Smooth muscle cell of bladder (primary cell): ENCODE measurements at places on chromosomes 11 and 22. TPM values are rescaled to one million over a fixed set of nuclear protein-coding genes. Genes with fewer than 3 reads are reported as not detected.

FADS1 gene
- total RNA-seq, result 154 and 160 TPM in 2 replicates

SLC17A6 gene
- not detected in 2 replicates for total RNA-seq

APOA1 gene
- total RNA-seq, result 1.4 TPM in 1 of 2 replicates, not detected in the other

VPREB1 gene
- not detected in 2 replicates for total RNA-seq

TPH1 gene
- 0.09 and 0.14 TPM in 2 replicates for total RNA-seq

EHF gene
- total RNA-seq, result 0.09 and 0.28 TPM in 2 replicates

PTPMT1 gene
- 62.2 and 75.3 TPM in 2 replicates for total RNA-seq

CLDN5 gene
- 0.28 and 2.5 TPM in 2 replicates for total RNA-seq

RAB3IL1 gene
- 4.3 and 5.9 TPM in 2 replicates for total RNA-seq

MMP1 gene
- total RNA-seq, result 88.8 and 655 TPM in 2 replicates

RBMXL2 gene
- not detected in 2 replicates for total RNA-seq

MS4A15 gene
- not detected in 2 replicates for total RNA-seq

VSIG10L2 gene
- 0.14 TPM in 1 of 2 replicates, not detected in the other for total RNA-seq

OR5AK2 gene
- total RNA-seq, result not detected in 2 replicates

KCNE3 gene
- total RNA-seq, result 5.5 and 18.1 TPM in 2 replicates

LIF gene
- 17.3 and 34.1 TPM in 2 replicates for total RNA-seq

VSIG2 gene
- 0.18 and 0.28 TPM in 2 replicates for total RNA-seq

MYBPC3 gene
- total RNA-seq, result not detected in 2 replicates

RGL4 gene
- total RNA-seq, result not detected in 2 replicates

CATSPER1 gene
- total RNA-seq, result 0.14 TPM in 1 of 2 replicates, not detected in the other

MIOX gene
- not detected in 2 replicates for total RNA-seq

BIRC3 gene
- 0.28 and 0.46 TPM in 2 replicates for total RNA-seq

CYP2D6 gene
- 0.14 and 1.6 TPM in 2 replicates for total RNA-seq

DEAF1 gene
- 21.2 and 31.3 TPM in 2 replicates for total RNA-seq

MAP6 gene
- 1.4 and 1.8 TPM in 2 replicates for total RNA-seq

OR8G5 gene
- not detected in 2 replicates for total RNA-seq
